GM12892 (cell line): ENCODE measurements at places on chromosomes 2 and 18.

DNA sequence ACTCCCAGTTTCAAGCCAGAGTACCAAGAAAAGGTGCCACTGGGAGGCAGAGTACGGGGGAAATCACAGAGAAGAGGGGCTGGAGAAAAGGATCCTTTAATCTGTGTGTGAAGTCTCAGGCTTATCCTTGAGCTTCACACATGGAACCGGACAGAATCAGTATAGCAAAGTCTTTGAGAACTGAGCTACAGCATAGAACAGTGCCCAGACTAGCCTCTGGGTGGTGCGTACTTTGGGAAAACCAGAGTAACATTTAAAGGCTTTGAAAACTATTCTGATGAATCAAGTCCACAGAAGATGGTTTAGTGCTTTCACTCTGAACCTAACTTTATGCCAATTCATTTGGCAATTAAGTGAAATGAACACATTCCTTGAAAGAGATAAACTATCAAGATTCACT lies 83.1 kb downstream of the BABAM2 start:
- no peak for DNase-seq

DNA sequence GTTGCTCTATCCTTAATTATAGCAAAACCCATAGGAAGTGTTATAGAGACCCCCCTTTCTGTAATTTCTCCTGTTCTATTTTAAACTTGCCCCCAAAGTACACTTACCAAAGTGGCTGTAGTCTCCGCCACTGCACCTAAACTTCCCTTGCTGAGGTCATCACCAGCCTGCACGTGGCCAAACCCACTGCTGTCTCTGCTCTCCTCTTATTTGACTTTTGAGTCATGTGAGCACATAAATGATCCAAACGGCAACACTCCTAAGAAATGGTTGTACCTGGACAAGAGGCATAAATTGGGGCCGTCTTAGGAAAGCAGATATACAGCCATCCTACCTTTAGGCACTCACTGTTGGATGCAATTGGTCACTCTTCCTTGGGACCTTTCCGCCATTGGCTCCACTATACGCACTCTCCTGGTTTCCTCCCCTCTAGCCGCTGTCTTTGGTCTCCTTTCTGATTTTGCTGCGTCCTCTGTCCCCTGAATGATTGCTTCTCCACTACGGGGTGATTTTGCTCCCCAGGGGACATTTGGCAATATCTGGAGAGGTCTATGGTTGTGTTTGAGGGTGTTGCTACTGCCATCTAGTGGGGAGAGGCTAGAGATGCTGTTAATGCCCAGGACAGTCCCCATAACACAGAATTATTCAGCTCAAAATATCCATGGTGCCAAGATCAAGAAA lies 19.2 kb upstream of the IL36G start:
- peak; percentile 11 for DNase-seq

GRCh38 chr2:135585586-135585985 lies 54.3 kb downstream of the R3HDM1 start:
- no peak for DNase-seq

GRCh38 chr2:27627963-27628766 lies 647 bp downstream of the CCDC121 start:
- DNase-seq, result no peak

DNA sequence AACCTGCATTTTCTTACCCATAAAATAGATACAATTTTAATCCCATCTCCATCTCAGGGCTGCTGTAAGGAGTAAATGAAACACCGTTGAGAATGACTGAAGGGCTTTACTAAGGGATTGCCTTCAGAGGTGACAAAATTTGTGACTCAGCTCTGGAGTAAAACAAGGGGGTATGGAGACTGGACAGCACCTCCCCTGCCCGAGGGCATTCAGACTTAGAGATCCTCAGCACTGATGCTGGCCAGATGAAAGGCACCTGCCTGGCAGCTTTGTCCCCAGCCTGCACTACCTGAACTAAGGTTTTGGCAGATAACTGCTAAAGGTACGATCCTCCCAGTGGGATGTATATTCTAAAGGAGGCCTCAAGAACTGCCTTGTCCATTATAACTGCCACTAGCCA lies 105.9 kb upstream of the STPG4 start:
- no peak for DNase-seq

GRCh38 chr2:118013221-118013723 lies 598 bp downstream of the CCDC93 start:
- peak; percentile 56 for DNase-seq

DNA sequence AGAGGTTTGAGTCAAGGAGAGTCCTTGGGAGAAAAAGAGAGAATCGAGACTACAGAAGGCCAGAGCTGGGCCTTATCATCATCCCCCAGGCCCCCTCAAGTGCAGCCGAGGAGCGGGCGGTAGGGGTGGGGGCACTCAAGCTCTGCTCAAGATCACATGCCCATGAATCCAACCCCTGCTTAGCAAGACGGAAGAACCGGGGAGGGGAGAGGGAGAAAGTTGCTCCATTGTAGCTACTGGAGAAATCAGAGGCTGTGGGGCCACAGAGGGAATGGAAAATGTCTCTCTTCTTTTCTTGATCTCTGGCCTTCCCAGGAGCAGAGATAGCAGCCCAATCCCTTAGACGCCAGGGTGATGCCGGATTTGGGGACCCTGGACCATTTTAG lies 14.6 kb downstream of the SLC4A3 start:
- no peak for DNase-seq

- DNase-seq, result no peak
Measured at GRCh38 chr2:140242889-140243288, 1462.7 kb upstream of the NXPH2 start.

DNA sequence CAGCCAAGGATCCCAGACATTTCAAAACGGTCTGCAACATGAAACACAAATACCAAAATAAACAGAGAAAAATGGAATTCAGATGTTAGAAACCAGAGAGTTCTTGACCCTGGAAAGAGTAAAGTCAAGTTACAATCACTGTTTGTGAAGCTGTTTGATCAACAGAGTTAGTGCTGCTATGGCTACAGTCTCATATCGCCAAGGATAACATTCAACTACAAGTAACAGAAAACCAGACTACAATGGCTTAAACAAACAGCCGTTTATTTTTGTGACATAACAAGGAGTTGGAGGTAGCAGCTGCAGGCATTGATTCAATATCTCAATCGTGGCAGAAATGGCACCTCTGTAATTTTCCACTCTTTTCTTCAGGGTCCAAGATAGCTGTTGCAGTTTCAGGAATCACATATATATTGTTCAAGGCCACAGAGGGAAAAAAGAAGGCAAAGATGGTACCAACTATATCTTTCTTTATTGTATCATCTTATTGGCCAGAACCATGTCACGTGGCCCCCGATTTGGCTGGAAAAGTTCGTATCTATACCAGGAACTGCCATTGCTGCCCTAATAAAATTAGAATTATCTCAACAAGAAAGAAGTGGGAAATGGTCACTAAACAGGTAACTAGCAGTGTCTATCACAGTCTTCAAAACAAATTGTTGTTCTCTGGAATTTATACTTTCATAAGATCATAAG lies 17.7 kb upstream of the HNRNPLL start:
- no peak for DNase-seq

DNA sequence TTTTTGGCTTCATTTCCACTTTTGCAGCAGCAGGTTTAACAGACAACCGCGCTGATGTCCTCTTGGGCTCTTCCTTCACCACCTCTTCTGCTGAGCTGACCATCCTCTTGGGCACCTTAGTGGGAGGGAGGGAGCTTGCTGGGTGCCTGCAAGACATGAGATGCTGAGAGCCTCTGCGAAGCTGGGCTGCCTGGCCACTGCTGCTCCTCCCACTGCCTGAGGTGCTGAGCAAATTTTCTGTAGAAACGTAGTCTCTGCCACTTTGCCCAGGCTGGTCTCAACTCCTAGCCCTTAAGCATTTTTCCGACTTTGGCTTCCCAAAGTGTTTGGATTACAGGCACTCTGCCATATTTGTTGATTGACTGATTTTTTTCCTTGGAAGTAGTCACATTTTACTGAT lies 422.2 kb upstream of the MC4R start:
- DNase-seq, result no peak

GRCh38 chr2:151947813-151948165 lies 119.6 kb upstream of the ARL5A start:
- no peak for DNase-seq

DNA sequence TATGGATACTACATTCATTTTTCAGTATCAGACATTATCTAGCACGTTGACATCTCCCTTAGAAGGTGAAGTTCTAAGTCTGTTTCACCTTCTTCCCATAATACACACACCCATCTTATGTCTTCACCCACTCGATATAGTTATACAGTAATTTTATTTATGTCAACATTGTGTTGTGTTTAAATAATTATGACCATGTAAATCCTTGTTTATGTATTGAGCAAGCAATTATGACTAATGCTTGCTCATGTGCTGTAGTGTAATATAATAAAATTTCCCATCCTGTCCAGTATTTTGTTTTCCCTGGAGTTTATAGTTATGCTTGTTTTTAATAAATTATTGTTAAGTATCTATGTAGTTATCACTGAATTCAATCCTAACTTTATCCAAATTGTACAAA lies 163.2 kb downstream of the MTX2 start:
- DNase-seq, result no peak

GRCh38 chr2:168849610-168850009 lies 40.6 kb downstream of the SPC25 start:
- no peak for DNase-seq

DNA sequence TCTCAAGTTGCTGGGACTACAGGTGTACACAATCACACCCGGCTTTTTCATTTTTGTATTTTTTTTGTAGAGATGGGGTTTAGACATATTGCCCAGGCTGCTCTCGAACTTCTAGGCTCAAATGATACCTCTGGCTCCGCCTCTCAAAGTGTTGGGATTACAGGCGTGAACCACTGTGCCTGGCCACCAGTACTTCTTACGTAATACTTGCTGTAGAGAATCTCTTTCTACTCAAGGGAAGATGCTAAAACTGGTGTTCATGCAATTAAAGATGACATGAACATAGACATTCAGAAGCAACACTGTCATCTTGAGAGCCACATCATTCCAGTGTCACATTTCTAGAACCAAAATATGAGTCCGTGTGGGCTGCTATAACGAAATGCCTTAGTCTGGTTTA lies 53.7 kb upstream of the FRZB start:
- no peak for DNase-seq

DNA sequence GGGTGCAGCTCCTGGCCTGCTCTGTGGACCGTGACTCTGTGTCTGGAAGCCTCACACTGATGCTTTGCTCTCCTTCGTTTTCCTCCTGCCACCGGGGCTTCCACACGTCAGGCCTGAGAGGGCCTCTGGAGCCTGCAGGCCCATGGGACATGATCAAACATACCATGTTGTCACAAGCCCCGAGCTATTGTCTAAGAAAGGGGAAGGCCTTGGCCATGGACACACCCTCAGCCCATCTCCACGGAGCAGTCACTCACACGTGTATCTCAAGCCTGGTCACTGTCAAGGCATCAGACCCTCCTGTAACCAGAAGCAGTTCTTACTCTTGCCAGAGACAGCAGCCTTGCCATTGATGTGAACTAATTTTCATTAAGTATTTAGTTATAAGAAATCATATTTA lies 814.1 kb upstream of the SALL3 start:
- no peak for DNase-seq

DNA sequence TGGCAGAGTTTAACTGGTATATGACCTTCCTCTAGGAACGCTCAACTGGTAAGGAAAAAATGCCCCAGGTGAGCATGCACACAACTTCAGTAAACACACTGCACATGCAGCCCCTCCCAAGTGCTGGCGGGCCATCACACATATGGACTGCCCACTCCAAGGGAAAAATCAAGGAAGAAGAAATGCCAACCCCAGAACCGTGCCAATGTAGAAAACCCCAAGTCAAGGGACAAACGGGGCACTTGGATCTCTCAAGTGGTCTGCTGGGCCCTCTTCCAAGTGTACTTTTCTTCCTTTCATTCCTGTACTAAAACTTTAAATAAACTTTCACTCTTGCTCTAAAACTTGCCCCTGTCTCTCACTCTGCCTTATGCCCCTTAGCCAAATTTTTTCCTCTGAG lies 76.4 kb upstream of the ACVR1 start:
- no peak for DNase-seq

DNA sequence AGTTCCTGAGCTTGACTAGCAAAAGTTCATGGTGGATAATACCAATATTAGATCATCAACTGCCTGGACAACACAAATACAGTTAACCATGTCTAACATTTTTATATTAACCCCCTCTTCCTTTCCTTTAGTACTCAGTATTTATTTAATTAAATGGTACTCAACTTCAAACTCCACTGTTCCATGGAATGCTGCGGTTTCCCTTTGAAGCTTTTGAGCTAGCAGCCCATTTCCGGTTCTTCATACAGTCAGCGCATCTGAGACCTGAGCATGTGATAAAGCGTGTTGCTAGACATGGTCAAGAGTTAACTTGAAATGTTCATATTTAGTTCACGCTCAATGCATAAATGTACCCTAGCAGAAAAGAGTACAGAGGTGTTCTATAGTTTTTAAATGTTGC lies 278.4 kb downstream of the ALPK2 start:
- DNase-seq, result no peak

GRCh38 chr2:238754259-238754658 lies 93.6 kb upstream of the TWIST2 start:
- no peak for DNase-seq

- no peak for DNase-seq
Measured at GRCh38 chr2:455015-455705, 167.3 kb upstream of the ALKAL2 start.

- no peak for DNase-seq
Measured at GRCh38 chr18:21115519-21116411, 4.2 kb upstream of the ROCK1 start.

DNA sequence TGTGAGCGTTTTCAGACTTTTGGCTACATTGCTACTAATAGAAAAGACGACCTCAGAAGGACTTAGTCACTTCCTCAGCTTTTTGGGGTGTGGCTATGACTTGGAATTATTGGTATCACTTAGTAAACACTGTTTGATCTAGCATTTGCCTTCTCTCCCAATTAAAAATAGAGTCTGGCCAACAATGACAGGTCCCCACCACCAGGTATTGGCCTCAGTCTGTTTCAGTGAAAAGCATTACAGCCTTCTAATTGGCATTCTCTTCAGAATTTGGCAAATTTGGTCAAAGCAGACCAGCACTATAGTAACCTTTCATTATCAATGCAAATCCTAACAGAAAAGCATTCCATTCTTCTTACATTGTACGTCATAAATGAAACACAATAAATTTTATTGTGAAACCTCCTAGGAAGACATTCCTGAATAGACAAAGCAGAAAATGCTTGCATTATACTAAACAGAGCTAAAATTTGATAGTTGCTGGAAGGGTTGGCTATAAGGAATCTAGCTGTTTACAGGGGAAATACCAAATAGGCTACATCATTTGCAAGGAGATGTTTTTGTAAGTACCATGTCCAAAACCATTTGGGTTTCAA lies 613.9 kb downstream of the IRS1 start:
- no peak for DNase-seq

- DNase-seq, result no peak
Measured at GRCh38 chr2:197442857-197443256, 8.0 kb upstream of the SF3B1 start.

GRCh38 chr2:233409286-233409991 lies 55.1 kb downstream of the DGKD start:
- DNase-seq, result no peak

- no peak for DNase-seq
Measured at GRCh38 chr2:120578576-120579352, 156.9 kb upstream of the GLI2 start.

DNA sequence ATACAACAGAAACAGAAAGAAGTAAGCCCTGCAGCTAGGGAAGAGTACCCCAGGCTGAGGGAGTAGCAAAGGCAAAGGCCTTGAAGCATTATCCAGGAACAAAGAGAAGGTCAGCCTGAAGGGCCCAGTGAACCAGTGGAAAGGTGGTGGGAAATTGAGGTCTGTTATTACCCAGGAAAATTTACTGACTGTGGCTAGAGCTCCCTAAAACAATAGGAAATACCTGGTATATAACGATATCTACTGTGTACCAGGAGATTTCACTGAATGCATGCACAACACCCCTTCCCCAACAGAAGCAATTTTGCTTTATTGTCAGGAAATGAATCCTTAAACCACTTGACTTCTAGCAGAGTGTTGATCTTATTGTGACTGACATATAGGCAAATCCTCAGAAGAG lies 365.3 kb downstream of the ERBB4 start:
- DNase-seq, result no peak
